NCI-H1105 treated with DMSO at 0.1 percent for 48 hours (cell line): ENCODE measurements at places on chromosomes 11 and 22.

DNA sequence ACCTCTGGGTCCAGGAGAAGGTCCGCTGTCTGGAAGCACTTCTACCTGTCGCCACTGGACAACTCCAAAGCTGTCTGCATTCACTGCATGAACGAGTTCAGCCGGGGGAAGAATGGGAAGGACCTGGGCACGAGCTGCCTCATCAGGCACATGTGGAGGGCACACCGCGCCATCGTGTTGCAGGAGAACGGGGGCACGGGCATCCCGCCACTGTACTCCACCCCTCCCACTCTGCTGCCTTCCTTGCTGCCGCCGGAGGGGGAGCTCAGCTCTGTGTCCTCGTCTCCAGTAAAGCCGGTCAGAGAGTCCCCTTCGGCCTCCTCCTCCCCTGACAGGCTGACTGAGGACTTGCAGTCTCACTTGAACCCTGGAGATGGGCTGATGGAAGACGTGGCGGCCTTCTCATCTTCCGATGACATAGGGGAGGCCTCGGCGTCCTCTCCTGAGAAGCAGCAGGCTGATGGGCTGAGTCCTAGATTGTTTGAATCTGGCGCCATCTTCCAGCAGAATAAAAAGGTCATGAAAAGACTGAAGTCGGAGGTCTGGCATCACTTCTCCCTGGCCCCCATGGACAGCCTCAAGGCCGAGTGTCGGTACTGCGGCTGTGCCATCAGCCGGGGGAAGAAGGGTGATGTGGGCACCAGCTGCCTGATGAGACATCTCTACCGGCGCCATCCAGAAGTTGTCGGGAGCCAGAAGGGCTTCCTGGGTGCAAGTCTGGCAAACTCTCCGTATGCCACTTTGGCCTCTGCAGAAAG is 31.0 kb downstream of the ZBED4 start:
- no peak for DNase-seq

DNA sequence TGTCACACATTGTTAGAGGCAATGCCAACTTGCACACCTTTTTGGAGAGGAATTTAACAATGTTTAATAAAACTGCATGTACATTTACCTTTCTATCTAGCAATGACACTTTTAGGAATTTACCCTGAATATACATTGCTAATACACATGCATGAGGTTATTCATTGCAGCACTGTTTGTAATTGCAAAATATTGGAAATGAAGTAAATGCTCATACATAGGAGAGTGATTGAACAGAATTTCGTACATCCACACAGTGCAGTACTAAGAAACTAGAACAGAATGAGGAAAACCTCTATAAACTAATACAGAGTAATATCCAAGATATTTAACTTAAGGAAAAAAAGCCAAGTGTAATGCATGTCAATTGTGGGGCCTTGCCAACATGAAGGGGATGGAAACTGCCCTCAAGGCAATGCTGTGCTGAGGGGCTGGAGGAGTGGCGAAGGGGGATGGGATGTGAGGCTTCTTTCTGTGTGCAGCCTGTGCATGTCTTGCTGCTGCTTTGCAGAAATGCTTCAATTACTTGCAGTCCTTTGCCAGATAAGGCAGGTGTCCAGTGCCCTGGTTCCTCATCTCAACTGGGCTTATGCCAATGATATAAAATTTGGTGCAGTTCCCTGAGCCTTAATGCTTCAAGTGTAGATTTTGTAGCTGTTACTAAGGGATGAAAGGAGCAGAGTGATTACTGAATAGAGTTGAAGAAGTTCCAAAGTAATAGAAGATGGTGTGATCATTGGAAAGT is 96.1 kb downstream of the GRIA4 start:
- DNase-seq: no peak

DNA sequence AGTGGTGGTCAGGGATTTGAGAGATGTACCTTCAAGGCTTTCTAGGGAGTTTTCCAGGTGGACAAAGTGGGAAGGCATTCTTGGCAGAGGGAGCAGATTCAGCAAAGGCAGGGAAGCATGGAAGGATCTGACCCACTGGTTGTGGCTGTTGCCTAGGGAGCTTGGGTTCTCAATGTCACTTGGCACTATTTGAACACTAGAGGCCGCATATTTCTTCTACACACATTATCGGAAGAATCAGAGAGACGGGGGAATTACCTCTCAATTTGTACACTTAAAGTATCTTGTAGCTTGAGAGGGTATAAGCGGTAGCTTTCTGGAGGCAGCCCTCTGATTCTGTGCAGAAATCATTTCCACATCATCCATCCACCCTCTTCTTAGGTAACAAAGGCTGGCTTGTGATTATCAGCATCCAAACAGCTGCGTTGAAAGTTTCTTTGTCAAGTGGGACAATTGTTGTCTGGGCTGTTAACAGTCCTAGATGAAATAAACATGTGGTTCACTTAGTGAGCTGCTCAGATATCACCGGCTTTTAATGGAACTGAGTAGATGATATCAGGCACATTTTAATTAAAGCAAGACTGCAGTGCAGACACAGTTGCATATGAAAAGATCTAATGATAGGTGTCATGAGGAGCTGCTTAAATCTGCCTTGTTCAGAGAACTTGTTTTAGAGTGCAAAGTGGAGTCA is 2.6 kb downstream of the NELL1 start:
- DNase-seq: peak; percentile 90

- no peak for DNase-seq
Observed at GRCh38 chr22:20413217-20414058, 19.5 kb downstream of the ZNF74 start.

DNA sequence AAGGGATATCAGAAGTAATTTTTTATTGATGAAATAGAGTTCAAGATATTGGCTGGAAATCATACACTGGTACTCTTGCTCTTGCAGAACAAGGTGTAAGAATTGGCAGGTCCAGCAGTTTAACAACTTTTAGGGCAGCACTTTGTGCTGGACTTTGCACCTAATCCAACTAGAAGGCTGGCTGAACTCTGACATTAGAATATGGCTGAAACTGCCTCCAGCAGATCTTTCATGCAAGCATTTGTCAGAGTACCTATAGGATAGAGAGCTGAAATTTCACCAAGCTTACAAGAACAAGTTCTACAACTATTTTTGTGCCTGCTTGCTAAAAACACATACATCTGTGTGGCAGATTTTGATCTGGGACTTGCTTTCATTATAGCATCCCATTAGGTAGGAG is 17.2 kb downstream of the HPS5 start:
- DNase-seq: no peak
